ENCODE measurements at places on chromosomes 11 and 22. TPM values are rescaled to one million over a fixed set of nuclear protein-coding genes. Genes with fewer than 3 reads are reported as not detected.

MYOD1 gene
- total RNA-seq, result not detected

DNA sequence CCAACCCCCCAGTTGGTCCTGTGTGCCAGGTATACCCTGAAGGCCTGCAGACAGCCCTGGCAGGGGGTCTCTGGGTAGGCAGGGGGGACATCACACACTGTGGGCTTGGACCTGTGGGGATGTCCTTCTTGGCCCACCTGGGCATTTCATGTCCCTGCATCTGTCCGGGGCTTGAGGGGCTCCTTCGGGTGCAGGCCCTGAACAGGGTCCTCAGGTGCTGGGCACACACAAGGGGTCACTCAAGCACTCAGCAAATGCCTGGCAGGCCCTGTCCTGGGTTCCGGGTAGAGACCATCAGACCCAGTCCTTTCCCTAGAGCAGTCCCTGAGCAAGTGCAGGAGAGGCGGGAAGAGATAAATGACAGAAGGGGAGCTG is 70.5 kb upstream of the WNT11 start:
- DNase-seq, result no peak

SLC35F2 gene
- 28.5 TPM for total RNA-seq

GRCh38 chr11:92227230-92227814 is 2.7 kb downstream of the FAT3 start:
- no peak for DNase-seq

OR52H1 gene
- total RNA-seq, result not detected

- no peak for DNase-seq
Observed at GRCh38 chr11:12319988-12320387, 57.4 kb upstream of the PARVA start.

DNA sequence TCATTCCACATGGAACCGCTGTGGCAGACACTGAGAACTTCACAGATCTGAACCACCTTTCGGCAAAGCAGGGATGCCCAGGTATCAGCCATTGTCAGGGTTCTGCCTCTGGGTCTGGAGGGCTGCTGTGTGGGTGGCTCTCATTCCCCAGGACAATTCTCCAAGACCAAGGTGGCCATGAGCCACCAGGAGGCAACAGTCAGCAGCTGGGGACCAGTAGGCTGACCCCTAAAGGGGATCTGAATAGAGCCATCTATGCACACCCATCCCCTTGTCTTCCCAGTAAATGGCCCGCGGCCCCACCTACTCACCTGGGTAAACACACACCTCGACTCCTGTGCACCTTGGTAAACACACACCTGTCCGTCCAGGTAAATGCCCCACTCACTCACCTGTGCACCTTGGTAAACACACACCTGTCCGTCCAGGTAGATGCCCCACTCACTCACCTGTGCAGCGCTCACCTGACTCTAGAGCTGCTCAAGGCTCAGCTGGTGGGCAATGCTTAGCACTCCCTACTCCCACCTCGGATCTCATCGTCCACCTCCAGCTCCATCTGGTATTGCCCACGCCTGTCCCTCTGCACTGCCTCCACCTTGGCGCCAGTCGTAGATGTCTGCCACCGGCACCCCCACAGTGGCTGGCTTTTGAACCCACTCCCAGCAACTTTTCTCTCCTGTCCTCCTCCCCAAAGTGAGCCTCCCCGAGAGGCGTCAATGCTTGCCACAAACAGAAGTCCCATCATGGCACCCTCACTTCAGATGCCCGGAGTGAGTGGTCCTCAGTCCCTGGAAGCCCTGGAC is 10.2 kb downstream of the SLC25A1 start:
- DNase-seq, result no peak

GRCh38 chr11:120184946-120185705 is 25.7 kb upstream of the OAF start:
- DNase-seq, result peak; percentile 86

TRMU gene
- 35.2 TPM for total RNA-seq

EIF3F gene
- 136 TPM for total RNA-seq

GRCh38 chr11:77346906-77347603 is 45.6 kb upstream of the GDPD4 start:
- no peak for DNase-seq

UCP3 gene
- total RNA-seq, result 3.4 TPM

- no peak for DNase-seq
Observed at GRCh38 chr11:5336331-5336730, 7.0 kb downstream of the OR51B5 start.

ANO9 gene
- 164 TPM for total RNA-seq

PPP2R1B gene
- total RNA-seq, result 51.8 TPM

OR6A2 gene
- total RNA-seq, result 0.70 TPM

DNA sequence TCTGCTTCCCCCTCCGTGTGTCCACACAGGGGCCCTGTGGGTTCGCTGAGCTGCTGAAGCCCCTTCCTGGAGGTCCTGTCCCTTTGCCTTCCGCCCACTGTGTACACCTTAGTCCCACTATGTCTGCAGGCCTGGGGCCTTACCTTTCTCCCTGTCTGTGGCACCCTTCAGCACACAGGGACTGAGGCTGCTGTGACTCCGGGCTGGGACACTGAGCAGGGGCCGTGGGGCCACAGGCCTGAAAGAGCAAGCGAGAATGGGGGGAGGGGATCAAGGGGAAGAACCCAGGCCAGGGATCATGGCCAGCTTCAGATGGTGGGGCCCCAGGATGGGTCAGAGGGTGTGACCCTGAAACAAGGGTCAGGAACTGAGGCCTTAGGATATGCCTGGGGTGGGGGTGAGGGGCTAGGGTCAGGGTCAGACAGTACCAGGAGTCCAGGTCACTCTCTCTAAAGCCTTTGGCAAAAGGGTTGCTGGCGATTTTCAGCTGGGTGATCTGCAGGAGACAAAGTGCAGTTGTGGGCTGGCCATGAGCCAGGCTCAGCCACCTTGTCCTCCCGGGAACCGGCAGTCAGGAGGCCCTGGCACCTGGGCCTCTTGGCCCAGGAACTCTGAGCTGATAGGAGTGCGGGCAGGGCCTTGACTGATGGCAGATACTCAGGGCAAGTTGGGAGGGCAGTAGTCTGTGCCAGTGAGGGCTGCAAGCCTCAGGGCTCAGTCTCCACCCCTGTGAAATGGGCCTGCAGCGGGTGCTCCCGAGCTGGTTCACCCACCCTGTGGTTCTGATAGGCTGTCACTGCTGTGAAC is 2.6 kb upstream of the NUDT8 start:
- DNase-seq, result no peak

ATXN10 gene
- total RNA-seq, result 28.4 TPM

DNA sequence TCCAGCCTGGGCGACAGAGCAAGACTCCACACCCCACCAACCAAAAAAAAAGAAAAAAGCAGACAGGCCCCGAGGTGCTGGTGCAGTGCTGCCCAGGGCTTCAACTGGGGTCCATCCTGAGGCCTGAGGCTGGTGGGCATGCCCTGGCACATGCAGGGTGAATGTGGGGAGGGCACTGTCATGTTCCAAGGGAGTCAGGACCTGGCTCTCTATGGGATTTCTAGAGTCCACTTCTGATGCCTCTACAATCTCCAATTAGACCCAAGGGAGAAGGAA is 10.1 kb downstream of the CENPM start:
- no peak for DNase-seq

DNA sequence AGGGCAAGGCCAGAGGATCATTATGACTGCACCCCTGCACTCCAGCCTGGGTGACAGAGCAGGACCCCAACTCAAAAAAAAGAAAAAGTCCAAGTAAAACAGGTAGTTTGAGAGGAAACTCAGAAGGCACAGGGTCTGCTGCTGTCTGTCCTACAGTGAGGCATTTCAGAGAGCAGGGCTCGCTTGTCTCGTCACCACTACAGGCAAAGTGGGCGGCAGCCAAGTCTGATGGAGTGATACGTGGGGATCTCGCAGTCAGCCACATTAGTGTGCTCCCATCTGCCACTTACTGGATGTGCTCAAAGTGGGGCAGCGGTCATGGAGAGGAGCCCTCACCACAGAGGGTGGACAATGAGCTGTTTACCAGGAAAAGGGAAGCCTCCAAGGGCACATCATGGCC is 42.1 kb downstream of the PI4KA start:
- DNase-seq, result no peak

- peak; percentile 83 for DNase-seq
Observed at GRCh38 chr22:37428649-37429586, 1.6 kb upstream of the ELFN2 start.

GRCh38 chr22:43837666-43838065 is 24.6 kb downstream of the SULT4A1 start:
- DNase-seq, result no peak

HBG2 gene
- not detected for total RNA-seq

DNA sequence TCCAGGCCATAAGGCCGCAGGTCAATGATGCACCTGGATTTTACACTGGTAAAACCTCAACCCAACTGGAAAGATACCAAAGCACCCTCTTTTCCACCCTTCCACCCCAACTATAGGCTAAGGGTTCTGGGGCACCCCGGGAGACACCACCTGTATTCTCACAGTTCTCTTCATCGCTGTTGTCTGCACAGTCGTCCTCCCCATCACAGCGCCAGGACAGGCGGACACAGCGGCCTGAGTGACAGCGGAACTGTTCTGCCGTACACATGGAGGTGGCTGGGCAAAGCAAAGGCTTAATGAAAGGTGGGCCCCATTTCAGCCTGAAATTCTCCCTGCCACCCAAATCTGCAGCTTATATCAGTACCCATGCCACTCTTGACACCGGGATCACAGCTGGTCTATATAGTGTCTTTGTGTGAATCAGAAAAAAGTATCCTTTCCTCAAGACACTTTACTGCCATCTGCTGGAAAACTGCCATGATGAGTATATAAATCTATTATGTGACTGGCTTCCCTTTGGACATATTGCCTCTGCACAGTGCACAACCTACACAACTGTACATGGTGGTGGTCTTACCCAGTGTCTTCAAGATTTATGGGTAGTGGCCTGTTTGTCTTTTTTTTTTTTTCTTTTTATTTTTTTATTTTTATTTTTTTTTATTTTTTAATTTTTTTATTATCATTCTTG is 21.5 kb downstream of the LRP4 start:
- no peak for DNase-seq

SLC43A3 gene
- 21.9 TPM for total RNA-seq

FAM83F gene
- 45.0 TPM for total RNA-seq

CYTH4 gene
- total RNA-seq, result 24.2 TPM

CLCF1 gene
- 4.7 TPM for total RNA-seq

GRCh38 chr22:36660510-36660840 is 43.1 kb downstream of the CACNG2 start:
- DNase-seq, result no peak

- DNase-seq, result peak; percentile 48
Observed at GRCh38 chr22:19631899-19632667, 82.2 kb upstream of the SEPTIN5 start.

- peak; percentile 57 for DNase-seq
Observed at GRCh38 chr22:17931400-17931825, 92.9 kb downstream of the MICAL3 start.

GRCh38 chr11:92204731-92205130 is 19.9 kb upstream of the FAT3 start:
- DNase-seq, result no peak

CABP4 gene
- total RNA-seq, result 0.85 TPM

GRCh38 chr11:15568440-15568839 is 453.7 kb downstream of the INSC start:
- DNase-seq, result no peak
